Common myeloid progenitor, CD34-positive (primary cell): ENCODE measurements at places on chromosomes 2 and 18.

- DNase-seq: no peak
Observed at GRCh38 chr2:216216951-216217903, 108.1 kb downstream of the XRCC5 start.

DNA sequence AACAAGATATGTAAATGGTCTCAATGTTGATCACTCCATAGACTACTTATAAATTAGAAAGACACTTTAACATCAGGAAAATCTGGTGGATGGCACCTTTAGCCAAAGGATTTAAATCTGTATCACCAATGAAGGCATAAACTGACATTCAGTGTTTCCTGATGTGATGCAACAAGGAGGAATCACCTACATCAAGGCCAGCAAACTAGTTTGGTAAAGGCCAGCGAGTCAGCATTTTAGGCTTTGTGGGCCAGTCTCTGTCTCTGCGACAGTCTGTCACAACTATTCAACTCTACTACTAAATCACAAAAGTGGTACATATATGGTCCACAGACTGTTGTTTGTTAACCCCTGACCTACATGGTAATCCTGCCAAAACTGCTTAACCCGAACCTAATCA, 33.3 kb downstream of the C2orf76 start:
- DNase-seq: no peak

GRCh38 chr2:217751192-217751591, 251.6 kb downstream of the TNS1 start:
- DNase-seq: no peak

DNA sequence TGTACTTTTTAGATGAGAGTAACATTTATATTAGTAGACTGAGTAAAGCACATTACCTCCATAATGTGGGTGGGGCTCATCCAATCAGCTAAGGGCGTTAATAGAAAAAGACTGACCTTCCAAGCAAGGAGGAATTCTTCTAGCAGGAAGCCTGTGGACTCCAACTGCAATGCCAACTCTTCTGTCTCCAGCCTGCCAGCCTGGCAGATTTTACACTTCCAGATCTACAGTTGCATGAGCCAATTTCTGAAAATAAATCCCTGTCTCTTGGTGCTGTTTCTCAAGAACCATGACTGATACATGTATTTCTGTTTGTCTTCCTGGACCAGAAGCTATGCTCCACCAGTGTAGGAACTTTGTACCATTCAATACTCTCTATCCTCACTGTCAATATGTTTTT, 69.0 kb upstream of the LMAN1 start:
- DNase-seq: no peak

DNA sequence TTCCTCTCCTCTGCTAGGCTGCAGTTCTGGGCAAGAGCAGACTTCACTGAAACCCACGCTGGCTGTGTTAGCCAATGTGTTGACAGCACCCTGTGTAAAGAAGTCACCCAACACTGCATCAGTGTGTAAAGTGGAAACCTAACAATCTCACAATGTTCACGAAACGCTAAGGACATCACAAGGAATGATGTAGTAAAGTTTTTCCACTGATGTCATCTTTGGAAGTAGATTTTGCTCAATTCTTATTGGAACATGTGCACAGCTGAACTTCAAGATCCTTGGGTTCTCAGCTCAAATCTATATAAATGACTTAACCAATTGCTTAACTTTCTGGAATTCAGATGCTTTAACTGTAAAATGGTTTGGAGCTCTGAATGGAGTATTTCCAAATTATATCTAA, 1112.5 kb downstream of the TSN start:
- no peak for DNase-seq

DNA sequence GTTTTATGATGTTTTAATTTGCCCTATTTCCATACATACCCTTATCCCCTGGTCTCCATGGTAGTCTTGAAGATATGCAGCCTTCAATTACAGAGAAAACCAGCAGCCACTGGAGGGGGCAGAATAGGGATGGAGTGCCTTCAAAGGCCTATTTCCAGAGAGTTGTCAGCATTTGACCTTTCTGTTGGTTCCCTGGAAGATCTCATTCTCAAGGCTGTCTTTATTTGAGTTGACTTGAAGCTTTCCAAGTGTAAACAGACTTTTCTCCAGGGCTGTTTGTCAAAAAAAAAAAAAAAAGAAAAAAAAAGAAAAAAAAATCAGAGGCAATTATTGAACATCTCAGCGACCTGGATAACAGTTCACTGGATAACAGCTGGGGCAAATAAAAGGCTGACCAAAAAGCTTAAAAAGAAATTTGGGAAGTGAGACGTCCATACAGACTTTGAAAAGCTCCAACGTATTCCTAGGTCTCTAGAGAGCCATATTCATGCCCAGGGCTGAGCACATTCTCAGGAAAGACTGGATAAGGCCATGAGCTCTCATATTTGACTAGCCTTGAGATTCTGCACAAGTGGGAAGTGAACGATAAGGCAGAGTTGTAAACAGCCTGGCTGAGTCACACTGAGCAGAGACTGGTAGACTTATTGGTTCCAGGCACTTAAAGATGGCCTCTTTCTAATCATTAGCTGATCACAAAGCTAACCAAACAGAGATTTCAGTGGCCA, 126.6 kb downstream of the VAPA start:
- no peak for DNase-seq

GRCh38 chr18:57918601-57919000, 115.5 kb upstream of the ATP8B1 start:
- DNase-seq: no peak

DNA sequence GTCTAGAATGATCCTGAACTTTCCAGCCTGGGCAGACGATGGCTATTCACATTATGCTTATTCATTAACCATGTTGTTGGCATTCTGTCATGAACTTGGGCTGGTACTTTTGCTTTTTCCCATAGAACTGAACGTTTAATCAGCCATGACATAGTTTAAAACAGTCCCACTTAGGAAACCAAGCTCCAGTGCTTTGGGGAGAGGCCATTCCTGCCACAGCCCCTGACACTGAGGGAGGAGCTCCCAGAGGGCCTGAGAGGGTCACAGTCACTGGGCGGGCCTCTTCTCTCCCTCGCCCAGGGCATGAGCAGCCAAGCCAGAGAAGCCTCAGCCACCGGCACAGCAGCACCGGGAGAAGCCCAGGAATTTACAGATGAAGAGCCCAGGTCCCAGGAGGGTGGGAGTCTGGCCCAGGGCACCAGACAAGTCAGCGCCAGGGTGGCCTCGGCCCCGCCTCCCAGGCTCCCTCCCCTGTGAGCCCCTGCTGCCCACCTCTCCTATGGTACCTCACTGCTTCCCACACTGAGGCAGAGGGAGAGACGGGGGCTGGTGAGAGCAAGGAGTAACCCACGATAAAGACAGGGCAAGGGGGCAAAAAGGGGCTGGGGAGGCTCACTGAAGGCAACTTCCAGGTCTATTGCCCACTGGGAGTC, 33.6 kb downstream of the MAL start:
- no peak for DNase-seq

- no peak for DNase-seq
Observed at GRCh38 chr2:76667821-76668271, 854.3 kb downstream of the LRRTM4 start.

DNA sequence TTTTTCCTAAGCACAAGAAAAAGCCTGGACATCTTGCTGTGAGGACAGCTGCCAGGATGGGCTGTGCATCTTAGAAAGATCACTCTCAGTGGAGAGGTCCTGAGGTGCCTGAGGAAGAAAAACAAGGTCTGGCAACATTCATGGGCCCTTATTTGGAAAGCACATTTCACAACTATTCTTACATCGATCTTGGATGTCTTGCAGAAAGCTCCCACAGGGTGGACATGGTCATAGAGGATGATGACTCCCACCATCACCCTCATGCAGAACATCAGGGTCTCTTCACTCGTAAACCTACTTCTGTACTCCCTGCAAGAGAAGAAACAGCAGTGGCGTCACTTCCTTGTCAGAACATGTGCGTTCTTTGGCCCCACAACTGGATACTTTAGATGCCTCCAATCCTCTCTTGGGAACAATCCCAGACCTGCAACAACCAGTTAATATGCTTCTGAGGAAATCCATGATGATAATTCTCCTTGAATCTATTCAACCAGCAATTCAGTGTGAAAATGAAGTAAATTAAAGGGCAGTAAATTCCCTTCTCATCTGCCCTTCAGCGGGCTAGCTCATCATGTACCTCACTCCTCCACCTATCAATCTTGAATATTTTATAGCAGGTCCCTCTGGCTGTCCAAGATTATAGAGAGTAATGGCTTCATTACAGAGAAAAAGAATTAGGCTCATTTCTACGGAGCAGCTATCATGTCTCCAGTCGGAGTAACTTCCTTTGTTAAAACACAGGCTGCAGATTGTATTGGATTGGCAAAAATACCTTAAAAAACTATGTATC, 106.2 kb downstream of the CYRIA start:
- DNase-seq: no peak

- no peak for DNase-seq
Observed at GRCh38 chr2:10478298-10478625, 30.1 kb upstream of the ODC1 start.
